ENCODE measurements at places on chromosomes 3 and 15.

DNA sequence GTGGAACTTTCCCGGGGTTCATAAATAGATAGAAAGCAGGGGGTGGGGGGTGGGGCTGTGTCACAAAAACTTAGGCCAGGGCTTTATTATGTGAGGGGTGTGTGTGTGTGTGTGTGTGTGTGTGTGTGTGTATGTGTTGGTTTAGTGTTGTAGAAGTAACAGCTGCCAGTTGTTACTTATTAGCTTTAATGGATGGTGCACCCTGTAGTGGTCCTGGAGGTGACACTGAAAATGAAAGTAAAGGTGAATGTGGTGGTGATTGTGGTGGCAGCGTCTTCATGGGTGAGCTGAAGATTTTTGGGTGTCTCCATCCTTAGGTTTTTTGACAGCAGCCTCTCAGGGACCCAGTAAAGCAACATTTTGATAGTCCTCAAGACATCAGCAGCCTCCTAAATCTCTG, 449.9 kb downstream of the PDCD6IP start:
- DNase-seq, result peak; percentile 26

DNA sequence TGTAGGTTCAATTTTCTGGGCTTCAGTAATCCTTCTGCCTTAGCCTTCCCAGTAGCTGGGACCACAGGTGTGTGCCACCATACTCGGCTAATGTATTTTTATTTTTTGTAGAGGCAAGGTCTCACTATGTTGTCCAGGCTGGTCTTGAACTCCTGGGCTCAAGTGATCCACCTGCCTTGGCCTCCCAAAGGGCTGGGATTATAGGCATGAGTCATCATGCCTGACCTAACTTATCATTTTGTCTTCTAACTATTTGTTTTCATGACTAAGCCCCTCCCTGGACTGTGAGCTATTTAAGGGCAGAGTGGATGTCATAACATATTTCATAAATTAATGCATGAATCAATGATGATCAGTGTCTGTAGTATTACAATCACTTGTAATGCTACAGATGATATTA, 56.1 kb upstream of the PIAS1 start:
- DNase-seq, result no peak

GRCh38 chr15:65394280-65394789, 16.5 kb upstream of the IGDCC3 start:
- DNase-seq, result no peak

DNA sequence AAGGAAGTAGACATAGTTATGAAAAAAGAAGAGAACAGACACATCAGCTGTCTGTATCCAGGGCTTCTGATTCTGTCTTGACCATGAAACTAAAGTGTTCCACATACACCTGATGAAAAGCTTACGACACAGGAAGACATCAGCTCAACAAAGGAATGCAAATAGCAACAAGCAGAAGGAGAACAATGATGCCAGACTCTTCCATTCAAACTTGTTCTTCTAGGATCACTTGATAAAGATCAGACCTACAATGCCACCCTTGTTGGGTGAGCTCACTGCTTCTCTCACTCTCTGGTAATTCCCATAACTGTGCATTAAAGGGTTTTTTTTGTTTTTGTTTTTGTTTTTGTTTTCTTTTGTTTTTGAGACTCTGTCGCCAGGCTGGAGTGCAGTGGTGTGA, 49.7 kb downstream of the GATM start:
- DNase-seq, result no peak

- DNase-seq, result peak; percentile 24
Measured at GRCh38 chr3:111738238-111738637, 120.8 kb upstream of the PHLDB2 start.

GRCh38 chr15:62850318-62850717, 192.2 kb upstream of the TPM1 start:
- no peak for DNase-seq

- no peak for DNase-seq
Measured at GRCh38 chr3:23111286-23111685, 91.8 kb upstream of the UBE2E2 start.

DNA sequence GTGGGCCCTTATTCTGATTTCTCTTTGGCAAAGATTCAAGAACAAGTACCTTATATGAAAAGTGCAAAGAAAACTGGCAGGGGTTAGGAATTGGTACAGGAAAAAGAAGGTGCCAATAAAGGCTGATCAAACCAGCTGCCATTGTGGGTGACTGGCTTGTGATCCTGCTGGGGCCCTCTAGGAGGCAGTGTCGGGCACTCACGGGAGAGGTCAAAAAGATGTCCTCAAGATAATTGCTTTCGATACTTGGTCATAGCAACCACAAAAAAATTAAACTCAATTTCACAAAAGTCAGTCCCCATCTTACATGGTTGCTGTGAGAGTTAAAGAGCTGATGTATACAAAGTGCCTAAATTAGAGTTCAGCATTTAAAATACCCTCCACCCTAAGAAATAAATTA, 31.0 kb upstream of the CAV3 start:
- DNase-seq, result no peak

DNA sequence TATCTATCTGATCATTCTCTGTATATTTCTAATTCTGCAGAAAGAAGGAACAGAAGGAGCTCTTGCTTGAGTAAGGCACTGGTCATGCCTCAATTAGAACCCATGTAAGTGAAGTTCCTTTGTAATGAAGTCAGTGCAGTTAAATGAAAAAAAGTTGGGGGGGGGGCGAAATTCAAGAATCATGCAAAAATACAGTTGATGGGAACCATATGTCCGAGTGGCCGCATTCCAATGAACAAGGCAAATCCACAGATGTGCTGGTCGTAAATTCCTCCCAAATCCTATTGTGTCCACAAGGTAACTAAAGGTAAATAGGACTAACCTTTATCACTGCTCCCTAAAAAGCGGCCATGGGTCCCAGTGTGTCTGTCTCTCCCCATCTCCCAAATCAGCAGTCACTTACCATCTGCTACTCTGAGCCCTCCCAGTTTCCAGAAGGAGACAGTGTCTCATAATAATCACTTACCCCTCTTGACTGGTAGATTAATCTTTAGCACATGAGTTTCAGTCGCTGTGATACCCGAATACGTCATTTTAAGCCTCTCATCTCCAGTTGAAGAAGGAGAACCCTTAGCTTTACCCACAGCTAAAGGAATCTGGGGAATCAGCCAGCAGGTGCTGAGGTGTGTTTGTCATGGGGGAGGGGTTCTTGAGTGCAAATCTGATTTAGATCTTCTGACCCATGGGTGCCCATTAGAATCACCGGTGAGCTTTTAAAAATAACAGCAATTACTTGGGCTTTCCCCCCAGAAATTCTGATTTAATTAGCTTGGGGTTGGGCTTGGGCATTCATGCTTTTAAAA, 56.3 kb upstream of the EPHB3 start:
- no peak for DNase-seq

GRCh38 chr15:43095708-43096347, 10.0 kb downstream of the UBR1 start:
- DNase-seq, result no peak

- DNase-seq, result no peak
Measured at GRCh38 chr15:49908236-49908932, 210.6 kb downstream of the ATP8B4 start.

- DNase-seq, result no peak
Measured at GRCh38 chr3:55500555-55501330, 13.6 kb upstream of the WNT5A start.

DNA sequence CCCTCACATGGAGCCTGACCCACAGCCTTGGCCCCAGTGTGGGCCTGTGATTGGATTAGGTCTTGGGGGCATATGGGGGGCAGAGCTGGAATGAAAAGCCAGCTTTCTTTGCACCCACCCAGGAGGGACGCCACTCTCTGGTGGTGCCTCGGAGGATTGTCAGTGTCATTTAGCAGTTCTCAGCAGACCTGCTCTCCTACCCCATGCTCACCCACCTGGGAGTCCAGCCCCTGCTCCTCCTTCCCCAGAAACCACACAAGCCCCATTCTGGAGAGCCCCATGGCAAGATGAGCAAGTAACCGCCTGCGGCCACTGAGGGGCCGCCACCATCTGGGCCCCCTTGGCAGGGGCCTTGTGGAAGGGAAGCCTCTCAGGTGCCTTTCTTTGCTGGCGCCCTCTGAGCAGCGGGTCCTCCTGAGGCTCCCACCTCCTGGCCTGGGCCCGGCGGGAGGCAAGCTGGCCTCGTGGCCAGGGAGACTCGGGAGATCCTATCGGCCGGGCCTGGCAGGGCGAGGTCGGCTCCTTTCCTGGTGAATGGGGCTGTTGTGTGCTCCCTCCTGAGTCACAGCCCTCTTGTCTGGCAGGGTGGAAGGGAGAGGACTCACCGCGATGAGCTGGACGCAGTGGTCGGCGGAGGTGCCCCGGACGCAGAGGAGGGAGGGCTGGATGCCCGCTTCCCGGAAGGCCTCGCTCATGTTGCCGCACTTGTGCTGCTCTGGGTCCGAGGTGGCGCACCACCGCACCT, 2.3 kb downstream of the MELTF start:
- DNase-seq, result no peak

- peak; percentile 80 for DNase-seq
Measured at GRCh38 chr15:82810890-82811426, 1.5 kb downstream of the WHAMM start.

DNA sequence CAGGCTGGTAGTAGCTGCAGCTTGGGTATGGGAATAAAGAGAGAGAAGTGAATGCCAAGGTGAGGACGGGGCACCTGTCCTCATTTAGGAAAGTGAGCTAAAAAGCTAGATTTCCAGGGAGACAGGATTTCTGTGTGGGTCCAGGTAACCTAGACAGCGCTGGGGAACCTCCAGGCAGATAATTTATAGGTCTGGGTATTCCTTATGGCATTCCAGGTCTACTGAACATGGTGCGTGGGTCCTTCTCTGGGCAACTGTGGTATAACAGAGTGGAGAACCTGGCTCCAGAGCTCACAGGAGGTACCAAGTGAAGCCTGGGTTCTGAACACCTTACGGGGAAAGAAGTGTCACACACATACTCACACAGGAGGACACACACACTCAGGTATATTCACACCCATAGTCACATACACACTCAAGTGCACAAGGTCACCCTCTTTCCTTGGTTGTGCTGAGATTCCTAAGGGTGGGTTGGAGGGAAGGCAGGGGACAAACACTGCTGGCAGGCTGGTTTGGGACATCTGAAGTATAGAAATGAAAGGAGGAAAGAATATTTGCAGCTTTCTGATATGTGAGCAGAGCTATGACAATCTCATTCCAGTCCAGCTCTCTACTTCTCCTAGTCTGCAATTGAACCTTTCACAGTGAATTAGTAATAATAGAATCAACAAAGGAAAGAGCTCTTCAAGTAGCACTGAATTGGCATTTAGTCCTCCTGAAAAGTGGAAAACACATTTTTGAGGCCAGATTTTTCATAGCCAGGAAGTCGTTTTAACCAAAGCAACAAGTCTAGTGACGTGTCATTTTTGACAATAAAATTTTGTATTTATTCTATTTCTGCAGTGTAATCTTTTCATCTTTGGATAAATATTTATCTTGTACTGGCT, 37.4 kb upstream of the ITGA11 start:
- DNase-seq, result no peak

DNA sequence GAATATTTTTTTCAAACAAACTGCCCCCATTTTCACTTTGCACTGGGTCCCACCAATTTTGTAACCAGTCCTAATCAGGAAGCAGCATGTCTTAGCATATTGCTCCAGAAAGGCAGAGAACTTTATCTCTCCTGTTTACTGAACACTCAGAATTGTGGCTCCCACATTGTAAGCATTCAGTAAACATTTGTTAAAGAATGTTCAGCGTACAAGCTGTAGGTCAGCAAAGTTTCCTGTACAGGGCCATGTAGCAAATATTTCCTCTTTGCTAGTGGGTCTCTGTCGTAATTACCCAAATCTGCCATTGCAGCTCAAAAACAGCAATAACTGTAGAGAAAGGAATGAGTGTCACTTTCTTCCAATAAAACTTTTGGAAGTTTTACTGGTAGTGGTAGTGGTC, 393.3 kb downstream of the GRM7 start:
- no peak for DNase-seq

DNA sequence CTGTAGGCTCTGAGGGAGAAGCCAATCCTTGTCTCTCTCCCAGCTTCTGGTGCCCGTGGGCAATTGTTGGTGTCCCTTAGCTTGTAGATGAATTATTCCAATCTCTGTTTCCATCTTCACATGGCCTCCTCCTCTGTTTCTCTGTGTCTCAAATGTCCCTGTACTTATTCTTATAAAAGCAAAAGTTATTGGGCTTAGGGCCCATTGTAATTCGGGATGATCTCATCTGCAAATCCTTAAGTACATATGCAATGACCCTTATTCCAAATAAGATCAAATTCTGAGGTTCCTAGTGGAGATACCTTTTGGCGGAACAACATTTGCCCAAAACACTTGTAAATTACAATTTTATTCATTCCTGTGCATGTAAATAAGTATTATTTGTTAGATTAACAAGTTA, 147.4 kb upstream of the EPHA3 start:
- DNase-seq, result no peak
